Stimulated activated CD4-positive, alpha-beta T cell treated with anti-CD3 and anti-CD28 coated beads, TNF-alpha, amount 100 ng/mL, for 4 hours (primary cell): ENCODE measurements at places on chromosomes 6 and 20.
A peak's percentile ranks its signal among the peaks of the same experiment; 100 is the strongest.

DNA sequence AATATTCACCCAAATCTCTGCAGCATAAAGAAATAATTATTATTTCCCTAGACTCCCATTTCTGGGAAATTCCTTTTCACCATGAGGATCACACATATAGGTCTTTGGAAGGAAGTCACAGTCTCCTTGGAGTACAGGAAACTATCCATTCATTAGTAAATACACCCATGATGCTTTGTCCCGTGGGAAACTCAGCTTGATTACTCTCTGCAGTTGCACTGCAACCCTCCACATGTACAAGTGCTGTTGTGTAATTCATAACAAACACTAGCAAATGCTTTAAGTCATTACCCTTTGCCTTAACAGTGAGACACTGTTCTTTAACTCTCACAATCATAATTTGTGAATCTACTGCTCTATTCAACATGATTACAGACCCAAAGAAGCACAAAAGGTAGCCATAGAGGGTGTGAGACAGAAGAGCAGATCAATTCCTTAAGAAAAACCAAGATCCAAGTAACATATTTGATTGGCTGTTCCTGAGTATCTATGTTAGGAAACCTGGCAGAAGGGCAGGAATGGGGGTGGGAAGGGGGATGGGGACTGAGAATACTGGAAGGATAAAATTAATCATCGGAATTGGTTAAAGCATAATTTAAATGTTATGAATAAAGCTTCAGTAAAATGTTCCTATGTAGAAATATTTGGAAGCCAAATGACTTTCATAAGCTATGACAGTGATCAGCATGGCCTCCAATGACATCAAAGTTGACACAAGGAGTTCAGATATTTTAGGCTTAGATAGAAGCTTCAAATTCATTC lies 268.0 kb downstream of the HACE1 start:
- DNase-seq = no peak

DNA sequence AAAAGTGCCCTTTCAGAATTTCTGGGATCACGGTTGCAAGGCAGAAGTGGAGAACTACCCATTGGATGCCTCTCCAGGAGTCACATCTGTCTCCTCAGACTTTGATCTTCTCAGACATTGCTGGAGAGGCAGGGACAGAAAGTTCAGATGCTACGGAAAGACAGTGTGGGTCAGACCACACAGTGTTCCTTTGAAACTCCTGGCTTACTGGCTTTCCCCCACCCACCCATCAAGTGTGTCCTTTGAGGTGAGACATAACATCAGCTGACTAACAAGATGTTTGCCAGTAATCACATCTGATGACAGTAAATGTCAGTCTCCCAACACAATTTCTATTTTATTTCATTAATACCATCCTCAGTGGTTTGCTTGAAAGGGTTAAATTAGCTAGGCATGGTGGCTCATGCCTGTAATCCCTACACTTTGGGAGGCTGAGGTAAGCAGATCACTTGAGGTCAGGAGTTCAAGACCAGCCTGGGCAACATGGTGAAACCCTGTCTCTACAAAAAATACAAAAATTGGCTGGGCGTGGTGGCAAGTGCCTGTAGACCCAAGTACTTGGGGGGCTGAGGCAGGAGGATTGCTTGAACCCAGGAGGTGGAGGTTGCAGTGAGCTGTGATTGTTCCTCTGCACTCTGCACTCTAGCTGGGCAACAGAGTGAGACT lies 67.2 kb upstream of the SNX9 start:
- peak; percentile 61 for DNase-seq

- no peak for DNase-seq
Observed at GRCh38 chr20:36181934-36182603, 27.5 kb downstream of the EPB41L1 start.

GRCh38 chr6:54800050-54800600 lies 46.4 kb upstream of the FAM83B start:
- no peak for DNase-seq

- DNase-seq = no peak
Observed at GRCh38 chr6:106666282-106667021, 37.1 kb downstream of the QRSL1 start.

- DNase-seq = no peak
Observed at GRCh38 chr6:43355862-43356590, 13.4 kb downstream of the ZNF318 start.

DNA sequence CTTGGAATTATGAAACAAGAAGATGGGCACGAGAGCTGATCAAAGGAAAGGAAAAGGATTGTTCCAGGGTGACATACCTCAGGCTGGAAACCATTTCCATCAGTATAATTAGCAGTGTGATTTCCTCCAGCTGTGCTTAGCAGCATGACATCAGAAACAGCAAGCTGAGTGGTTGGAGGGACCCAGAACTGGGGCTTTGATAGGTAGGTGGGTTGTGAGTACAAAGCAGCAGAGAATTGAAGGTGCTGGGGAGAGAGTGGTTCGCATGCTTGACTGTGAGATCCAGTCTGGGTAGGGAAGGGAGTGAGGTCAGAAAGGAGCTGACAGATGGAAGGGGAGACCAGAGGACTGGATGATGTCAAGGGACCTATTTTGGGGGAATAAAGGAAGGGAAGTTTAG lies 90.4 kb downstream of the CD164 start:
- DNase-seq = no peak

DNA sequence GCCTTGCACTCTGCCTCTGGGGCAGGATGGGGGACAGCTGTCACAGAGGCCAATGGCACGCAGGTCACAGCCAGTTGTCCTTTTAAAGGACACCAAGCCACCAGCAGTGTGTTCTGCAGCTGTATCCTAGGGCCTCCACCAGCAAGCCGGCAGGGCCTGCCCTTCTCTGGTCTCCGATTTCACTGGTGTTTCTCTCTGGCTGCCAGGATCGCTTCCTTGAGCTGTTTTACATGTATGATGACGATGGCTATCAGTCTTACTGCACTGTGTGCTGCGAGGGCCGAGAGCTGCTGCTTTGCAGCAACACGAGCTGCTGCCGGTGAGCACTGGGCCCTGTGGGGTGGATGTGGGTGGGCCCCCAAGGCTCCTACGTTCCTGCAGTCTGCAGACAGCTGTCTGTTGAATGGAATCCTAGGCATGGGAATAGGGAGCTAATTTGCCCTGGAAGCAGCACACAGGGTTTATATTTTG lies 22.7 kb upstream of the MAPRE1 start:
- DNase-seq = no peak
